Stimulated activated CD4-positive, alpha-beta T cell treated with anti-CD3 and anti-CD28 coated beads, Interleukin-12 subunit alpha, Interleukin-12 subunit beta, amount 100 ng/mL, for 48 hours (primary cell): ENCODE measurements at places on chromosomes 6 and 20.

GRCh38 chr6:3844097-3844463 lies 5.1 kb upstream of the FAM50B start:
- DNase-seq, result no peak

DNA sequence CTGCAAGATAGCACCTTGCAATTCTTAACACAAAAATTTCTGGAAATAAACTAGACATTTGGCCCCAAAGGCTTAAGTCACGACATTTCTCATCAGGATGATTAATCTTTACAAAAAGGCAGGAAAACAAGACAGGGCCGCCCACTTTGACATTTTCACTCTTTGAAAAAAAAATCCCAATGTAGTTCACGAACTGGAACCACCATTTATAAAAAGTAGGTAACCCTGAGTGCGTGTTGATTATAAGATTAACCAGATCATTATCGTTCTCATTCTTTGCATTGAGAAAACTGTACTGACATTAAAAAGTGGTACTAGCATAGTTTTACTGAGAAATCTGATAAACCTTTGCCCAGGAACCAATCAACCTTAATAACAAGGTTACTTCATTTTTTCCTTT lies 108.8 kb downstream of the HUS1B start:
- no peak for DNase-seq

- DNase-seq, result no peak
Observed at GRCh38 chr6:163137398-163137881, 277.1 kb upstream of the QKI start.

- no peak for DNase-seq
Observed at GRCh38 chr6:72218125-72218524, 331.8 kb downstream of the RIMS1 start.

- DNase-seq, result no peak
Observed at GRCh38 chr6:67854098-67854497, 781.0 kb upstream of the ADGRB3 start.

- no peak for DNase-seq
Observed at GRCh38 chr6:114941078-114941477, 598.3 kb upstream of the HS3ST5 start.

GRCh38 chr20:34083137-34083536 lies 28.9 kb downstream of the EIF2S2 start:
- DNase-seq, result no peak

GRCh38 chr6:125188594-125189203 lies 35.1 kb downstream of the TPD52L1 start:
- no peak for DNase-seq
